Right renal cortex interstitium (tissue), 3 donors: ENCODE measurements at places on chromosomes 2 and 18.

- no peak for DNase-seq
These were observed 300.0 kb downstream of the PDE11A start for GRCh38 chr2:177772529-177772928.

GRCh38 chr2:54422072-54422581 is 34.0 kb upstream of the SPTBN1 start:
- no peak for DNase-seq

GRCh38 chr18:50662775-50663383 is 103.0 kb downstream of the MAPK4 start:
- no peak for DNase-seq

DNA sequence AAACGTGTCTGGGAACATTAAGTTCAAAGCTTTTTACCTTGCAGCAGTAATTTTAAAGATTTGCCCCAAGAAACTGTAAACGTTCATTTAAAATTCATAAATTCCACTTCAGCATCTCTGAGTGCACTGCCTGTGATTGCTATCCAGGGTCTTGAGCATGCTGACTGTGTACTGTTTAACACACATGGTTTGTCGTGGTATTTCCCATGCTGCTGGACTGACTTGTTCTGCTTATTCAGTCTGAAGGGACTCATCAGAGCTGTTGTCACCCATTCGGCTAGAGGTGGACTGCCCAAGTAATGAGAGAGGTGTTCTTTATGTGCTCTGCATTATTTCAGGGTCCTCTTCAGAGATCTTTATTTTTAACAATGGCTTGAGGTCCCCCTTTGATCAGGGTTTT is 53.1 kb downstream of the RHBDD1 start:
- no peak for DNase-seq

DNA sequence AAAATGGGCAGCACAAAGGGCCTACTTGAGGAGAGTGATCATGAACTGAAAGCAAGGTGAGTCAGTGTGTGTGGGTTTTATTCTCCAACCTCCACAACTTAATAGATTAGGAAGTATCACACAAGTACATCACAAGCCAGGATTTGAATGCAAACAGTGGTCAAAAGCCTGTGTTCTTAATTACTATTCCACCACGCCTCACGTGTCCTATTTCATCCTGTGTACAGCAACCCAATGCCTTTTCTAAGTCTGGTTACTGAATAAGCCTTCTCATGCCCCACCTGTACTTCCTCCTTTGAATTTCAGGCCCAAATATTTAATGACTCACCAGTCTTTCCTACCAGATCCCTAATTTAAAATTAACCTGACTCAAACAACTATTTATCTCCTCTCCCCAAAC is 755.7 kb upstream of the SLC8A1 start:
- DNase-seq, result no peak

DNA sequence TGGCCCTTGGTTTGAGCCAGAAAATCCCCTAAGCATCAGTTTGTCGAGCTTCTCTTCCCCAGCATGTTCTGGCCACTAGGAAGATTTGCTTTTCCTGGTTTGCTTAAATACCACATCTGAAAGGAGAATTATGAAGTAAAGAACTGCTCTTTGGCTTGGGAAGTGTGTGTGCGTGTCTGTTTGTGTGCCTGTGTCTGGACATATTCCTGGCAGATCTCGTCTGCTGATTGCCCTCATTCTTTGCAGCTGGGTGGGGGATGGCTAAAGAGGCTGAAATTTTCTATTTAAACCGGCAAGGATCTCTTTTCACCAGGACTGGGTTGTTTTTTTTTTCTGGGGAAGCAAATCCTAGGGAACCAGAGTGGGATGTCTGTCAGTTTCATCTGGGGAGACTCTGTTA is 57.3 kb upstream of the MBOAT2 start:
- no peak for DNase-seq

- no peak for DNase-seq
These were observed 33.1 kb upstream of the HDAC4 start for GRCh38 chr2:239433777-239434403.

DNA sequence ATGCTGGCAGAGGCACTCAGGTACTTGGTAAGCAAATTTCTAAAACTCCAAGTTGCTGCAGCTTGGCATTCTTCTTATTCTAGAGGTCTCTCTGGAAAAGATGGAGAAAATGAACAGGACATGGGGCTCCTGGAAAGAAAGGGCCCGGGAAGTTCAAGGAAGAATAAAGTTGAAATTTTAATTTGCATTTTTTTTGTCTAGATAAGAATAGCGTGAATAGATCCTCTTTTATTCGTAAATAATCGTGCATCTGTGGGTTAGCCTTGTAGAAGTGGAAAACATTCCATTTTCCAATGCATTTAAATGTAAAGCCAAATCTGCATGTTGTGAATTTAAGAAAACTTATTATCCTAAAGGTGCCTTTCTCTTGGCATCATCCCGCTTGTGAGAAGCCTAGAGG is 61.0 kb downstream of the TNFRSF11A start:
- no peak for DNase-seq

- DNase-seq, result no peak
These were observed 84.7 kb upstream of the TMEM200C start for GRCh38 chr18:5979971-5980457.
